ENCODE measurements at places on chromosomes 1 and 21.
A peak's percentile ranks its signal among the peaks of the same experiment; 100 is the strongest.

- no peak for DNase-seq
Measured at GRCh38 chr1:208497866-208498541, 253.8 kb upstream of the PLXNA2 start.

- no peak for DNase-seq
Measured at GRCh38 chr1:97502360-97502759, 418.5 kb downstream of the DPYD start.

GRCh38 chr1:33273961-33274371 is 17.7 kb downstream of the ZNF362 start:
- no peak for DNase-seq

- DNase-seq: no peak
Measured at GRCh38 chr1:215023155-215023832, 59.2 kb upstream of the KCNK2 start.

- no peak for DNase-seq
Measured at GRCh38 chr1:109933856-109934711, 23.4 kb downstream of the CSF1 start.

DNA sequence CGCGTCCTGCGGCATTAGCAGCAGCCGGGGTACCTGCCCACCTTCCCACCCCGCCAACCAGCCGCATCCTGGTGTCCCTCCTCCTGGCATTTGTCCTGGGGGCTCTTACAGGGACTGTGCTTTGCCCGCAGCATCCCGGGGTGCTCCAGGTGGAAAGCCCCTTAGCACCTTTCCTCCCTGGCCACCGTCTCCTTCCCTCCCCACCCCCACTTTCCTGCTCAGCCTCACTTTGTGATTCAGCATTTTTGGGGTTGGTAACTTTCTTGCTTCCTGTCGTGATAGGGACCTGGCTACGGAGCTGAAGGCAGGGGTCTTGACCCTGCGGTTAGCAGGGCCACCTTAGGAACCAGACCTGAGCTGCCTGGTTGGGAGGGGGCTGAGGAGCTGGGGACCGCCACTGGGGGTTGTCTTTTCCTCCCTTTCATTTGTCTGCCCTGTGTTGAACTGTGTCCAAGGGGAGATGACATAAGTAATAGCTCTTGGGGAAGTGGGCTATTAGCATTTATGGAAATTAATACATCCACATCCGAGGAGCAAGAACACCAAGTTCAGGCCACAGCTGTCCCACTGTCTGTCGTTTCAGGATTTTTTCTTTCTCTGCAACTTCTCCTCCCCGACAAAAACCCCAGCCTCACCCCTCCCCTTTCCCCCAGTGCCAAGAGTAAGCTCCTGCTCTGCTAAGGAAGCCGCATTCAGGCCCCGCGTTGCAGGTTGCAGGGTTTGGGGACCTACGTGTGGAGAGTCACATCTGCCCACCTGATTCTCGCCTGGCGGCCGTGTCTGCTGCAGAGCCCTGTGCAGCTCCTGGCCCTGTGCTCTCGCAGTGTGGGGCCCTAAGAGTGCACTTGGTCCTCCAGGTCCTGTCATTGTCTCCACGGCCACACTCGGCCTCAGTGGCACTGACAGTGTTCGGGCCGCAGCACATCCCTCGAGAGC is 1.6 kb upstream of the NPHP4 start:
- DNase-seq: no peak

DNA sequence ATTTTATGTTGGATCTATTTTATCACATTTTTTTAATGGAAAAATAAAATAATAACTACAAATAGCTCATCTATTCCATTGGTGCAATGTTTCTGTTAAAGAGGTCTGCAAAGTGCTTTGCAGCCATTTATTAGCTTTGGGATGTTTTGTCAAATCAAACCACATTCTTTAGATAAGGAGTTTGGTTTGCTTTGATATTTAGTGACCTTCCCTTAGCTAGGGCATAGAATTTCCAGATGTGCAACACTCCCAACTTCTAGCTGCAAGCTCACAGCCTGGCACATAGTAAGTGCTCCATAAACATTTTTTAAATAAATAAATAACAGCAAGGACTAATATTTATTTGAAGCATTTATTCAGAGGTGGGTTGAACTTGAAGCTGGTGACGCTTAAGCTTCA is 80.4 kb upstream of the ARHGAP29 start:
- DNase-seq: no peak

- no peak for DNase-seq
Measured at GRCh38 chr1:101207891-101208290, 28.9 kb upstream of the S1PR1 start.

DNA sequence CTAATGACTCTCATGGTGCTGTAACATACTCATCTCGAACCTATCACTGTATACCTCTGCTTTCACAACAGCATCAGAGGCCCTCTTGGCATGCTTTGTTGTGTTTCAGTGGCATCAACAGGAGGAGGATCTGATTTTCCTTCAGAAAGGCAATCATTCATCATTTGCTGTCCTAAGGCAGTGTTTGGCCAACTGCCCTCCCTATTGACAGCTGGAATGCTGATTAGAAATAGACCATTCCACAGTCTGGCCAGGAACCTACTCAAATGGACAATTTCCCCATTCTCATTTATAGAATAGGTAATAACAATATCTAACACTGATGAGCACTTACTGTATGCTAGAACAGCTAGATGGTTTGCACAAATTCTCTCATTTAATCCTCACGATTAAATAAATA is 310.6 kb upstream of the PTBP2 start:
- DNase-seq: no peak

GRCh38 chr1:223844787-223845036 is 1.0 kb downstream of the TP53BP2 start:
- DNase-seq: peak; percentile 63

DNA sequence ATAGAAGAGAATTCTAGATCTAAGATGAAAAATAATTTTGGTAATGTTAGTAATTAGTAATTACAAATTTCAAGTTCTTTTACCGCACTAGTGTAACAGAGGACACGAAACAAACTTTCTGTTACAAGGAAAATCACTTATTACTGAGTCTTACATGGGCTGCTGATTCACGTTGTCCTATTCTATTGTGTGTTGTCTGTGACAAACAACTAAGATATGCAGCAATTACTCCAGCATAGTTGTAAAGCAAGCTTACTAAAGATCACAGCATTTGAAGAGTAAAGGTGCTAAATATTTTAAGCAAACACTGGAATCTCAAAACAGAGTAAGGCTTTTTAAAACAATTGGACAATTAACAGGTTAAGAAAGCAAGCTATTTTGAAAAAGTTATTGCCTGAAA is 502.3 kb downstream of the KCNT2 start:
- no peak for DNase-seq

DNA sequence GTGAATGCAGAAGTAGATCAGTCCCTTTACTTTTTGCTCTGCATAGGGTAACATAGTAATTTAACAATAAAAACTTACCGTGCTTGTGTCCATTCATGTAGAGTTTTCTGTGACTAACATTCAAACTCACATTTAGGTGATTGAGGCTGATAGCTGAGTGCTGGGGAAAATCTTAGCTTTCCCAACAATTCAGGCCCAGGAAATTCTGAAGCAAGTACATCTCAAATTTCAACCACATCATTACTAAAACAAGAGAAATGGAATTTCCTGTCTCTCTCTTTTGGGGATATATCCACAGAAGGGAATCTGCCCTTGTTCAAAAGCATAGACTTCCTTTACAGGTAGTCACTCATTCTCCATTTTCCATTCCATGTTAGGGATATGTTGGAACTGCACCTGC is 33.1 kb upstream of the C1orf146 start:
- DNase-seq: no peak

DNA sequence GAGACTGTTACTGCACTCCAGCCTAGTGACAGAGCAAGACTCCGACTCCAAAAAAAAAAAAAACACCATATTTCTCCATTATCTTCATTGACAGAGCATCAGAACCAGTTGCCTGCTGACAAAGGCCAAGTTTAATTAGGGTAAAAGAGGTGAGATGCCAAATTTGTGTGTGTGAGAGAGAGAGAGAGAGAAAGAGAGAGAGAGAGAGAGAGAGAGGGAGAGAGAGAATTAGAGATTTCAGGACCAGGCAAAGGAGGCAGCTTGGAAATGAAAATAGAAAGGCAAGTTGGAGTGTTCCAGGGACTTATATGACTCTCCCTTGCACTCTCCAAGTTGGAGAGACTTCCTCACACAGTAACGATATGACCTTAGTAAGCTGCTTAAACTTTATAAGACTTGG is 24.3 kb upstream of the UAP1 start:
- DNase-seq: no peak

GRCh38 chr1:9235096-9235459 is 504 bp downstream of the H6PD start:
- no peak for DNase-seq

DNA sequence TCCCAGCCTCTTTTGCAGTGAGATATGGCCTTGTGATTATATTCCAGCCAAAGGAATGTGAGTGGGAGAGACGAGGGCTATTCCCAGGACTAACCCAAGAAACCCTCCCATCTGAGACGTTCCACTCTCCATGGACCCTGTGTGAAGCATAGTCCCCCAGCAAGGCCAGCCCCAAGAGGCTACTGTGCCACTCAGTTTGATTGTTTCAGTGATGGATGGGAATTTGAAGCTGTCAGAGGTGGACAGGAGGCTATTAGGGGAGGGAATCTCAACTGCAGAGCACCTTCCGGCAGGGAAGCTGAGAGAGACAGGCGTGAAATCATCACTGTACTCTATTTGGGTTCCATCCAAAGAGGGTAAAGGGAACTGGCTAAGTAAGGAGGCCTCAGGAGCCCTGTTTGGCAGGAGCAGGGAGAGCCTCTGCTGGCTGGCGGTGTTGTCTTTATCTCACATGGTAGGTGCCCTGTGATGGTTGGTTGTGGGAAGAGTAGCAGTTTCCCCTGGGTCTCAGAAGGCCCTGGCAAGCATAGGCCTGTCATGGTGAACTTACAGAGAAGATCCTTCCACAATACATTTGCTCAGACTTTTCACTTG is 3.4 kb upstream of the TEX35 start:
- no peak for DNase-seq

GRCh38 chr21:38126666-38127303 is 130.0 kb upstream of the KCNJ15 start:
- peak; percentile 9 for DNase-seq

DNA sequence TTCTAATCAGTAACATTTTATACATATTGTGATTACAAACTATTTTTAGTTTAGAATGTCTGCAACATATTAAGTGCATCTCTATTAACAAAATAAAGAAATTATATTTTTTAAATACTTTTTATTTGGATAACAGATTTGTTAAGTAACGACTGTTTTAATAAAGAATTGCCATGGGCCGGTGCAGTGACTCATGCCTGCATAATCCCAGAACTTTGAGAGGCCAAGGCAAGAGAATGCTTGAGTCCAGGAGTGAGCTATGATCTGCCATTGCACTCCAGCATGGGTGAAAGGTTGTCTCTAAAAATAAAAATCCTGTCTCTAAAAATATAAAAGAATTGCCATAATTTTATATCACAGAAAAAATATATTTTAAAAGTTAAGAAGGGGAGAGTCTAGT is 4.1 kb downstream of the LRRIQ3 start:
- DNase-seq: no peak

Data from CD4-positive, alpha-beta T cell treated with Interleukin-15 for 4 hours (primary cell).